ENCODE measurements at places on chromosomes 3 and 15. TPM values are rescaled to one million over a fixed set of nuclear protein-coding genes. Genes with fewer than 3 reads are reported as not detected.

PIGBOS1 gene
- 19.8 TPM for polyA plus RNA-seq

EDEM1 gene
- 11.5 TPM for polyA plus RNA-seq

WDR93 gene
- 0.24 TPM for polyA plus RNA-seq

MNS1 gene
- polyA plus RNA-seq = 3.4 TPM

ST8SIA2 gene
- polyA plus RNA-seq = not detected
